ENCODE measurements at places on chromosomes 4 and X. TPM values are rescaled to one million over a fixed set of nuclear protein-coding genes. Genes with fewer than 3 reads are reported as not detected.

- no peaks in the 10 kb centered on the region for H3K4me1 ChIP-seq
- DNase-seq, result no peak
- H3K4me3 ChIP-seq, result no peak overlapping the region
Observed at GRCh38 chrX:56268888-56269287, 36.7 kb downstream of the KLF8 start.

- peaks cover 24% of the 10 kb centered on the region for H3K4me1 ChIP-seq
- H3K27ac ChIP-seq, result no peak overlapping the region
- peaks cover 4% of the 10 kb centered on the region for H3K36me3 ChIP-seq
- peaks cover 7% of the 10 kb centered on the region for H3K27me3 ChIP-seq
- H3K4me3 ChIP-seq, result no peak overlapping the region
Observed at GRCh38 chr4:76952071-76952470, 2.5 kb downstream of the SEPTIN11 start.

Gene GAGE2A
- not detected for polyA plus RNA-seq

DNA sequence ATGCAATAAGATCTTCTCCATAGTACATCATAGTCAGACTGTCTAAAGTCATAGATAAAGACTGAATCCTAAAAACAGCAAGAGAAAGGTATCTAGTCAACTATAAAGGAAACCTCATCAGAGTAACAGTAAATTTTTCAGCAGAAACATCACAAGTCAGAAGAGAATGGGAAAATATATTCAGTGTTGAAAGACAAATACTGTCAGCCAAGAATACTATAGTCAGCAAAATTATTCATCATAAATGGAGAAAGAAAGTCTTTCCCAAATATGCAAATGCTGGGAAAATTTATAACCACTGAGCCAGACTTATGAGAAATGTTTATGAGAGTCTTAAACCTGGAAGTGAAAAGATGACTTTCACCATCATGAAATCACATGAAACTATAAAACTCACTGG is 136.7 kb downstream of the KDR start:
- no peaks in the 10 kb centered on the region for H3K4me1 ChIP-seq
- H3K4me3 ChIP-seq, result no peak overlapping the region
- no peak for DNase-seq
- peaks cover 4% of the 10 kb centered on the region for H3K36me3 ChIP-seq

GRCh38 chr4:17490575-17491059 is 21.3 kb downstream of the QDPR start:
- no peak overlapping the region for H3K27ac ChIP-seq
- H3K4me1 ChIP-seq, result peaks cover 8% of the 10 kb centered on the region
- no peak for DNase-seq
- H3K4me3 ChIP-seq, result no peak overlapping the region
- no peaks in the 10 kb centered on the region for H3K27me3 ChIP-seq

DNA sequence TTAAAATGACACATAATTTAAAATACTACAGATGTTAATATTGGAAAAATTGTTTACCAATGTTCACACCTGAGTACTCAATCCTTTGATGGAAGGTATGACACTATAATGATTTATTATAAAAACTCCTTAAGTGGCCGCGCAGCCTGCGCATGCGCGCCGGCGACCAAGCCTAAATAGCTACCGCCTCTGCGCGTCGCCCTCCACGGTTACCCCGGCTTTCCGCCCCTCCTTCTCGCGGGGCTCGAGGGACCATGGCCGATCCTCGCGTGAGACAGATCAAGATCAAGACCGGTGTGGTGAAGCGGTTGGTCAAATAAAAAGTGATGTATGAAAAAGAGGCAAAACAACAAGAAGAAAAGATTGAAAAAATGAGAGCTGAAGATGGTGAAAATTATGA is 170.2 kb downstream of the DMD start:
- no peaks in the 10 kb centered on the region for H3K36me3 ChIP-seq
- no peak for DNase-seq

Gene AFF2
- 0.23 TPM for polyA plus RNA-seq

DNA sequence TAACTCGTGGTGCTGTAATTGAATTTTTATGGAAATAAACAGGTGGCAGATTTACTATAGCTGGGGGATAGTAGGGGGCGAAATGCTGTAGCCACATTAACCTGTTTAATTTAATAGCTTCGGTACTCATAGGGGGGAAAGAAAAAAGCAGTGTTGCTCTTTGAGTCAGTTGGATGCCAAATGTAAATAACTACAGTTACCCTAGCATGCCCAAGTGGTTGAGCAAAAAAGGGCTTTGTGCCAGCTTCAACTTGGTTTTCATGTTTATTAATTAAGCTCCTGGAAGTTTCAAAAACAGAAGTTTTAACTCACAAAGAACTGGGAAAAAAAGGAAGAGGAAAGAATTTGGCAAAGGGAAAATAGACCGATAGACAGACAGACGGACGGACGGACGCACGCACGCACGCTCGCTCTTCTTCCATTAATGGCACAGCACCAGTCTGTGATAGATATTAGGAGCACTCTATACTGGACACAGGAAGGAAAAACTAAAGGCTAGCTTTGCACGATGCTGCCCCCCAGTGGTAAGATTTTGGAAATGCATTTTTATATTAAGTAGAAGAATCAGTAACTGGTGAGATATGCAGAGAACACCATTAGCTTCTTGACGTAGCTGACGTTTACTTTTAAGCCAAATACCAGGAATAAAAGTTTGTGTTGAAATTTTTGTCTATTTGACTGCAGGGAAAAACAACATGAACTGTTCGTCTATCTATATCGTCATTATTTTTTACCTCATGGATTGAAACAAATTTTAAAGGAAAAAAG is 151.8 kb downstream of the SLC7A11 start:
- H3K4me1 ChIP-seq, result no peaks in the 10 kb centered on the region
- H3K4me3 ChIP-seq, result no peak overlapping the region
- DNase-seq, result peak; percentile 31
- peaks cover 15% of the 10 kb centered on the region for H3K27me3 ChIP-seq
- no peaks in the 10 kb centered on the region for H3K36me3 ChIP-seq

DNA sequence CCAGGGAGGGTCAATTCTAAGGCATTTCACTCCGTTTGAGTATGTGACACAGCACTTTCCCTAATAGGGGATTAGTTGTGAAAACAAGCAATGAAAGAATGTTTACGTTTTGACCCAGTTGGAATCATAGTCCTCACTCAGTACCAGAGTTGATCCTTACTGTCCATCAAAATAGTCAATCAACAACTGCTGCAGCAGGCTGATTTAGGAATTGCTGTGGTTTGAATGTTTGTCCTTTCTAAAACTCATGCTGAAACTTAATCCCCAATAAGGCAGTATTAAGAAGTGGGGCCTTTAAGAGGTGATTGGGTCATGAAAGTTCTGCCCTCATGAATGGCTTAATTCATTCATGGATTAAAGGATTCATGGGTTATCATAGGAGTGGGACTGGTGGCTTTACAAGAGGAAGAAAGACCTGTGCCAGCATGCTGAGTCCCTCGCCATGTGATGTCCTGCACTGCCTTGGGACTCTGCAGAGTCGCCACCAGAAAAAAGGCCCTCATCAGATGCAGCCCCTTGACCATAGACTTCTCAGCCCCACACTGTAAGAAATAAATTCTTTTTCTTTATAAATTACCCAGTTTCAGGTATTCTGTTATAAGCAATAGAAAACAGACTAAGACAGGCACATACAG is 3.1 kb upstream of the FBXL5 start:
- H3K27me3 ChIP-seq, result no peaks in the 10 kb centered on the region
- H3K27ac ChIP-seq, result no peak overlapping the region
- no peak for DNase-seq
- no peaks in the 10 kb centered on the region for H3K36me3 ChIP-seq
- peaks cover 17% of the 10 kb centered on the region for H3K4me1 ChIP-seq

GRCh38 chr4:76767983-76768382 is 130.0 kb downstream of the SOWAHB start:
- no peak overlapping the region for H3K4me3 ChIP-seq
- H3K27me3 ChIP-seq, result no peaks in the 10 kb centered on the region
- no peaks in the 10 kb centered on the region for H3K36me3 ChIP-seq
- no peak for DNase-seq
- no peaks in the 10 kb centered on the region for H3K4me1 ChIP-seq

DNA sequence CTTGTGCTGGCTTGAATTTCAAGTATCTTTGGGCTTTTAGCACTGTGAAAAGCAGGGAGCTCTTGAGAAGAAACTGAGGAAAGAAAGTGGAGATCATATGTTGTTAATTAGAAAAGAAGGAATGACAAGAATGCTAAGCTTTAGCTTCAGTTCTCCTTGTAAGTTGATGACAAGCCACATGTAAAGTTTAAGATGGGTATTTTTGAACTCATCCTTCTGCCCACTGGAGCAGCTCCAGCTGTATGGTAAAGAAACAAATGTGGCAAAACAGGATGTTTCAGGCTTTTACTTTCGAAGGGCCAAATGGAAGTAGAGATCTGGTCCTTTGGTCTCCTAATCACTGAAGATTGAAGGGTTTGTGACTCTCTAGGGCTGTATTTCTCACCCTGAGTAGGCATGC is 137.8 kb downstream of the GUCY2F start:
- no peaks in the 10 kb centered on the region for H3K4me1 ChIP-seq
- H3K4me3 ChIP-seq, result no peak overlapping the region
- H3K27ac ChIP-seq, result no peak overlapping the region
- no peak for DNase-seq
- H3K36me3 ChIP-seq, result no peaks in the 10 kb centered on the region

Gene TMPRSS11D
- not detected for polyA plus RNA-seq

DNA sequence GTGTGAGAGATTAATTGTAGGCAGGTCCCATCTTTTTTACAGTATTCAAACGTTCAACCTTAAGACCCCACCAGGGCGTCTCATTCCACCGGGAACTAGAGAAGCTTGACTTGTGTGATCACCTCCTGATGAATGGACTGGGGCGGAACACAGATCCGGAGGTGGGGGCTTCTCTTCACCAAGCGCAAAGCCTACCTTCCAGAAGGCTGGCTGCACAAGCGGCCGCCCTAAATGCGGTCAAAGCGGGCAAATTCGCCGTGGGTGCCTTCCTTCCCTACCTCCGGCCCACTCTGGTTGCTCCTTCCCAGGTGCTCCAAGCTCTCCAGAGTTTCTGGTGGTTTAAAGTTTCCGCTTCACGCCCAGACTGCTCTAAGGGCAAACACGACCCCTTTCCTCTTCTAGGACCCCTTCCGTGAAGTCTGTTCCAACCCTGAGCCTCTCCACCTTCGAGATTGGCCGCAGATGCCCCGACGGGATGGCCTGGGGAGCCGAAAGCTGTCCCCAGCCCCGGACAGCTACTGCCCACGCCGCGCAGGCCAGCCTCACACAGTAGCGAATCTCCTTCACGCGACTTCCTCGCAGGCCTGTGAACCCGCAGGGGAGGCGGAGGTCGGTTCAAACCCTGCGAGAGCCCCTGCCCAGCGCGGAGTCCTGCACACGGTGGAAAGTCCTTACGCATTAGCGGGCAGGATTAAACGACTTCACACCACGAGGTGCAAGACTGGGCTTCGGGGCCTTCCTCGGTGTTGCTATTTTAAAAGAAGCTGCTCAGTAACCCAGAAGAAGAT is 1.6 kb upstream of the WWC2 start:
- H3K36me3 ChIP-seq, result no peaks in the 10 kb centered on the region
- peaks cover 12% of the 10 kb centered on the region for H3K4me1 ChIP-seq
- H3K27ac ChIP-seq, result no peak overlapping the region
- DNase-seq, result no peak

DNA sequence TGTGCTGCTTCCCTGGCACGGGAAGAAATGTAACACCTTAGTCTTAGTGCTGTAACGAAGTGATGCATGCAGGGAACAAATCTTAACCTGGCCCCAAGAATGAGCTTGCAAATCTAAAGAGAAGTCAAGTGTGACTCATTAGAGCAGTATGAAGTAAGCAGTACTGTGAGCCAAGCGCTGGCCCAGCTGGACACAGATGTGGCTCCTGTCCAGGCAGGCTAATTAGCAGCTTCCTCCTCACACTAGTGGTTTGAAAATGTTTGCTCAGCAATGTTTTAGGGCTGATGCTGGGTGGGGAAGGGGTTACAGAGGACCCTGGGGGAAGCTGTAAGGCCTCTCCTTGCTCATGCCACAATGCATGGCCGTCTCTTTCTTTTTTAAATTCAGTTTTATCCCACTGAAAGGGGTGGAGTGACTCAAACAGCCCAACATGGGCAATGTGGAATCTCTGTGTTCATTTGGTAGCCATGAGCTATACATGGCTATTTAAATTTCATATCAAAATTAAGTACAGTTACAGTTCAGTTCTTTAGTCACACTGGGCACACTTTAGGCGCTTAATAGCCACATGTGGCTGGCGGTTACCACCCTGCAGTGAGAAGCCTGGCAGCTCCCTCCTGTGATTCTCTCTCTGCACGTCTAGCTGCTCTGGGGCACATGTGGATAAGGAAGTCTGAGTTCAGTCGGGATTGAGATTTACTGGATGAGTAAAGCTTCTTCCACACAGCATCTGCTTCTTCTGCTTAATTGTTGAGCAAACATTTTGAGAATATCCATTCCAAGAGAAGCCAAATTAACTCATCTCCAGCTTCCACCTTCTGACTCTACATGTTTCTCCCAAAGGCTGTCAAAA is 48.8 kb downstream of the MAP7D2 start:
- H3K36me3 ChIP-seq, result no peaks in the 10 kb centered on the region
- H3K4me1 ChIP-seq, result no peaks in the 10 kb centered on the region
- H3K27ac ChIP-seq, result no peak overlapping the region
- no peak for DNase-seq
- H3K27me3 ChIP-seq, result no peaks in the 10 kb centered on the region

DNA sequence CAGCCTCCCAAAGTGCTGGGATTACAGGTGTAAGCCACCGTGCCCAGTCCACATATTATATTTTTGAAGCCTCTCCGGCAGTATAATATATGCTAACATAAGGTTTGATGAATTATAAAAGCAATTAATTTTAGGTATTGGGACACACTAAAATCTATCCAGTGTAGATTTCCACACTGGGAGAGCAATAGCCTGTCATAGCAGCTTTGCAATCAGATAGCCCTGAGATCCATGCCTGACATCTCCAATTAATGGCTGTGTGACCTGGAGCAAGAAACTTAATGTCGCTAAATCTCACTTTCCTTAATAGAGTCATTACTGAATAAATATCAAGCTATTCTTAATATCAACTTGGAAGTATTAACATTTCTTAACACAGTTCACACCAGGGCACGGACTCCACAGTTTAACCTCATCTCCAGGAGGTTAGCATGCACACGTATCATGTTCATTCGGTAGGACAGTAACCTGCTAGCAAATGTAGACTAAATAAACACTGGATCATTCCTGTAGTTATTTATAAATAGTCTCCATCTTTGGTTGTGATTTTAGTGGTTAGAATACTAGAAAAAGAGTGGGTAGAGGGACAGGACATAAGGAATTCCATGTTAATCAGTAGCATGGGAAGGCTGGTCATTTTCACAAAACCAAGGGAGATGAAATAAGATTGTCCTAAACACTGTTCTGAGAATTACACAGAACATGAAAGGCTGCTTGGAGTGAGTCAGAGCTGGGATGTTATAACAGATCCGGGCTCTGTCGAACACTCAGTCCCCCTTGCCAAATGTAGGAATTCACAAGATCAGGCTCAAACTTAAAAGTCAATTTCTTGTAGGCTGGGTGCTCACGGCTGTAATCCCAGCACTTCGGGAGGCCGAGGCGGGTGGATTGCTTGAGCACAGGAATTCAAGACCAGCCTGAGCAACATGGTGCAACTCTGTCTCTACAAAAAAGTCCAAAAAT is 254.7 kb downstream of the PALLD start:
- DNase-seq, result no peak
- H3K36me3 ChIP-seq, result no peaks in the 10 kb centered on the region
- no peaks in the 10 kb centered on the region for H3K4me1 ChIP-seq
- no peaks in the 10 kb centered on the region for H3K27me3 ChIP-seq
- H3K27ac ChIP-seq, result no peak overlapping the region
